ENCODE measurements at places on chromosomes 2 and 18. TPM values are rescaled to one million over a fixed set of nuclear protein-coding genes. Genes with fewer than 3 reads are reported as not detected.

DNA sequence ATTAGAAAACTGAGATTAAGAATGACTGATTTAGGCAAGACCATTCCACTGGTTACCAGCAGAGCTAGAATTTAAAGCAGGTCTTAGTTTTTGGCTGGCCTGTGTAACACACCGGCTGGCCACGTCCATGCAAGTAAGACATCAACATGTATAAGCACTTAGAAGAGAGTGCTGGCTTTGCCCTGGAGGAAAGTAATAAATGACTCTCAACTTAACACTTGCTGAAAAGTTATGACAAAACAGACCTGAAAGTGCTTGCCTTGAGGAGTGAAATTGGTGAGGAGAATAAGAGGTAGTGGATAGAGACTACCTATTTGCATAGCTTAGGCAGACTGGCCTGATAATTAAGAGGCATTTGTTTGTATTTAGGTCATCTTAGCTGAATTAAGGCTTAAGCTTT, 165.7 kb upstream of the KCNJ3 start:
- no peak overlapping the region for H3K27ac ChIP-seq
- no peaks in the 10 kb centered on the region for H3K27me3 ChIP-seq
- H3K4me3 ChIP-seq: no peak overlapping the region
- no peaks in the 10 kb centered on the region for H3K36me3 ChIP-seq
- no peaks in the 10 kb centered on the region for H3K4me1 ChIP-seq
- no peak for DNase-seq

DNA sequence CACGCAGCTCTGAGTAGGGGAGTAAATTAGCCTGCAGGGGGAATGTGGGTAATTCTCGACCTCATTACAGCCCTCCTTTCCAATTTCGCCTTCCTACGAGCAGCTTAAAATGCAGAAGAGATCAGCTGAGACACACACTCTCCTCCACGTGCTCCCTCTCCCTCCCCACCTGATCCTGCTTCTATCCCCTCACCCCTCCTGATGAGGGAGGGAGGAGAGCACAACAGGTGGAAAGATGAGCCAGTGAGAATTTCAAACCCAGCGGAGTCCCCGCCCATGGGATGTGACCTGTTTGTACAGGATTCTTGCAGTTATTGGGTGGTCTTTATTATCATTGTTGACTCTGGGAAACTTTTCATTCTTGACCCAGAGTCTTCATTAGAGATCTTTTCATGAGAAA, 35.5 kb downstream of the DDX18 start:
- H3K27ac ChIP-seq: no peak overlapping the region
- DNase-seq: no peak
- H3K36me3 ChIP-seq: no peaks in the 10 kb centered on the region
- H3K4me1 ChIP-seq: peaks cover 11% of the 10 kb centered on the region
- peak overlapping the region; percentile 46 for H3K4me3 ChIP-seq

DNA sequence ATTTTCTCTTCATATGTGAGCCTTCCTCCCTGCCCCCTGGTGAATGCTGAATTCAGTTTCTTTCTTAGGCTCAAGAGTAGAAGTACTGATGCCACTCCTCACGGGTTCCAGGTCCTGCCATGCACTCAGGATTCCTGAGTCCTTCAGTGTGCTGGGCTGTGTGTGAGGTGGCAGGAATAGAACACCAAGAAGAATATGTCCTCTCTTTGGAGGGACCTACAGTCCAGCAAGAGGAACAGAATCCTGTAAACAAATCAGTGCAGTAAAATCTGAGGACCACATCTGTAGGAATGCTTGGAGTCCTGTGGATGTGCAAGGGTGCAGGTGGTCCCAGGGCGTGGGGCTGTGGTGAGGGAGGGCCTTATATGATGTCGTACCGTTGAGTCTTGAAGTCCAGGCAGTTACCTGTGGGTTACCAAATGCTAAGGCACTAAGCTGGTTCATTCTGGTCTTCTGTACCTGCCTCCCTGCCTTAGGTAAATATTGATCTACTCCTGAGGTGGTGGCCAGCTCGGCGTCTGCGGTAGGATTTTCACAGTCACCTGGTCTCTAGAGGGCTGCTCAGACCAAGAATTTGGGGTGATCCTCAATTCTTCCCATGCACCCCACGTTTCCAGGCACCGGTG, 5.5 kb downstream of the ASAP2 start:
- H3K4me3 ChIP-seq: no peak overlapping the region
- peak; percentile 33 for DNase-seq
- H3K27ac ChIP-seq: no peak overlapping the region
- peaks cover 5% of the 10 kb centered on the region for H3K4me1 ChIP-seq
- H3K36me3 ChIP-seq: no peaks in the 10 kb centered on the region
- no peaks in the 10 kb centered on the region for H3K27me3 ChIP-seq

- H3K27ac ChIP-seq: no peak overlapping the region
- no peaks in the 10 kb centered on the region for H3K4me1 ChIP-seq
- peak; percentile 50 for DNase-seq
- no peaks in the 10 kb centered on the region for H3K36me3 ChIP-seq
- H3K4me3 ChIP-seq: no peak overlapping the region
Observed at GRCh38 chr2:232869138-232870017, 686 bp upstream of the SNORC start.

GRCh38 chr2:26922405-26923188, 47.8 kb upstream of the MAPRE3 start:
- no peak overlapping the region for H3K27ac ChIP-seq
- no peak for DNase-seq
- H3K4me1 ChIP-seq: peaks cover 4% of the 10 kb centered on the region

The CCDC74B gene
- 4.3 TPM for total RNA-seq

DNA sequence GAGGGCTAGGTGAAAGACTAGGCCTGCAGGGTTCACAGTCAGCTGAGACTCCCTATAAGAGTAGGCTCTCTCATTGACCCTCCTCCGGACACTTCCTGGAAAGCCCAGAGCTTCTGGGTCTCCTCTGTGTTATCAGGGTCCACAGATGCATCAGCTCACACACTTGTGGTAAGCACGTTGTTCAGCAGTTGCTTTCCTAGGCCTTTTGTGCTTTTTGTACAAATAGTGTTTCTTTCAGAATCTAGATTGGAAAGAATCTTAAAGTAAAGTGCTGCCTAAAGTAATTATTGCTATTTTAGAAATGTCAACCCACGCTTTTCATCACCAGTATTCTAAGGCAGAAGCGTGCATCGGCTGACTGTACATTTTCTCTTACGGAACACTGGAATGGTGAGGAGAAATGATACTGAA, 15.5 kb downstream of the SLC9A2 start:
- H3K27ac ChIP-seq: no peak overlapping the region
- H3K27me3 ChIP-seq: no peaks in the 10 kb centered on the region
- no peak overlapping the region for H3K4me3 ChIP-seq

DNA sequence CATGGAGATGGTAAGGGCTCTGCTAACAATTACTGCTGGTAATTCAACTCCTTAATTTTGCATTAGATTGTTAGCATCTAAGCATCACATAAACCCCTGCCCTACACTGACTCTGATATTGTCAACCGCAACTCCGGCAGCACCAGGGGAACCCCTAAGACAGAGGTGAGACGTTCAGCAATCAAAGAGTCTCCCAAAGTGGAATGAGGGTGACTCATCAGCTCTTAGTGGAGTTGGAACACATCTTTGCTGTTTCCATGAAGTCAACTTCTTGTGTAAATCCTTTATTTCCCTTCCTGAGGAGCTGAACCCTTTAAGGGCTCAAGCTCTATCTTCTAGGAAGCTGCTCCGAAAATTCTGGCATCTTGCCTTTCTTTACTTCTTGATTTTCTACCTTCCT, 52.1 kb downstream of the ABCG8 start:
- H3K4me3 ChIP-seq: no peak overlapping the region
- no peaks in the 10 kb centered on the region for H3K27me3 ChIP-seq
- no peak overlapping the region for H3K27ac ChIP-seq
- no peak for DNase-seq
- no peaks in the 10 kb centered on the region for H3K4me1 ChIP-seq

The GREB1L gene
- 0.31 TPM for total RNA-seq

DNA sequence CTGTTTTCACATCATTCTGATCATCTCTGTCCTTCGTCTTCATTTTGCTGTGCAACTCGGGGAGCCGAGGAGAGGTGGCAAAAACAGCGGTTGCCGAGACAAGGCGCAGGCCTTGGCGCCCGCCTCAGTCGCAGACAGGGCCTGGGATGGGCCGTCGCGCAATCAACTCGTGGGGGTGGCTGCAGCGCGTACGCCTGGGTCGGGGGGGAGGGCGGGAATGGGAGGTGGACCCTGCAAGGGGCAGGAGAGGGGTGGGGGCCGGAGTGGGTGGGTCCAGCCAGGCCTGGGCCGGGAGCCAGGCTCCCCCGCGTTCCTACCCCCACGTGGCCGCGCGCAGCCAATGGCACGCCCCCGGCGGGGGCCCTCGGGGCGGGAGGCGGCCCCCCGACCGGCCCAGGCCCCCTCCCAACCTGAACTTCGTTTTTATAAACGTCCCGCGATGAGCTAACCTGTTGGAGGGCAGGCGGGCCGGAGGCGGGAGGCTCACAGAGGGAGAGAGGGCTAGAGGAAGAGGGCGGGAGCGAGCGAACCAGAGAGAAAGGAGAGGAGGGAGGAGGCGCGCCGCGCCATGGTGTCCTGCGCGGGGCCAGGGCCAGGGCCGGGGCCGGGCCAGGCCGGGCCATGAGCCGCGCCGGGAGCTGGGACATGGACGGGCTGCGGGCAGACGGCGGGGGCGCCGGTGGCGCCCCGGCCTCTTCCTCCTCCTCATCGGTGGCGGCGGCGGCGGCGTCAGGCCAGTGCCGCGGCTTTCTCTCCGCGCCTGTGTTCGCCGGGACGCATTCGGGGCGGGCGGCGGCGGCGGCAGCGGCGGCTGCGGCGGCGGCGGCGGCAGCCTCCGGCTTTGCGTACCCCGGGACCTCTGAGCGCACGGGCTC, at the start of gene HOXD13:
TSS of gene HOXD13 (plus strand) at position 452 of the 875 bp plus-strand sequence. CDS start at position 622, 170 bp downstream.
- H3K27me3 ChIP-seq: peaks cover 98% of the 10 kb centered on the region
- peak within 1 kb of the TSS; percentile 26 for H3K4me3 ChIP-seq
- no peak within 1 kb of the TSS for H3K27ac ChIP-seq
- no peaks in the 10 kb centered on the region for H3K36me3 ChIP-seq
- H3K4me1 ChIP-seq: no peaks in the 10 kb centered on the region
- peak; percentile 87 for DNase-seq

The RAX gene
- 0.52 TPM for total RNA-seq

The ZC3H15 gene
- 76.5 TPM for total RNA-seq

The PRKAG3 gene
- total RNA-seq: not detected

The NR4A2 gene
- total RNA-seq: 1.4 TPM

GRCh38 chr2:29700560-29700959, 220.8 kb downstream of the ALK start:
- DNase-seq: no peak
- no peaks in the 10 kb centered on the region for H3K27me3 ChIP-seq
- H3K4me3 ChIP-seq: no peak overlapping the region
- H3K36me3 ChIP-seq: no peaks in the 10 kb centered on the region
- H3K4me1 ChIP-seq: no peaks in the 10 kb centered on the region
